ENCODE measurements at places on chromosomes 1 and 21. TPM values are rescaled to one million over a fixed set of nuclear protein-coding genes. Genes with fewer than 3 reads are reported as not detected.

- DNase-seq: no peak
Measured at GRCh38 chr1:3423245-3423829, 31.1 kb upstream of the ARHGEF16 start.

- no peak for DNase-seq
Measured at GRCh38 chr1:41647221-41648135, 163.0 kb upstream of the EDN2 start.

DNA sequence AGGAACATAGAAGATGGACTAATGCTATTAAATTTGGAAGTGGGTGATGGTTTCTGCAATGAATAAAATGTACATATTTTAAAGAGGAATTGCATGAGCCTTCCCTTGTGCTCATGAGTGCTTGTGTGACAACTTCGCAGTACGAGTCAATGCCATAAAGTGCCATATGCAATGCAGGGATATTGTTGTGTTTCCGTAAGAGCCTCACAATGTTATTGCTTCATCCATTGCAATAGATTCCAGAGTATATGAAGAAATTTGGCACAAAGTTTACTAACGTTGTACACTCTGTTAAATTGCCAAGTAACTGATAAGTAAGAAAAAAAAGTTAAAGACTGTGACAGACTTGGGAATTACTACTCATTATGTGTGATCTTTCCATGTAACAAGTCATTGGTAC, 22.3 kb downstream of the BTG3 start:
- DNase-seq: no peak

GRCh38 chr1:186511761-186512637, 51.1 kb upstream of the PDC start:
- DNase-seq: no peak

Gene ANGPTL7
- total RNA-seq: not detected

Gene KPRP
- not detected for total RNA-seq

Gene PTGER3
- 0.08 TPM for total RNA-seq
